H7 (cell line): ENCODE measurements at places on chromosomes 6 and 20.

- DNase-seq: no peak
Observed at GRCh38 chr6:47631797-47632196, 66.6 kb upstream of the ADGRF4 start.

DNA sequence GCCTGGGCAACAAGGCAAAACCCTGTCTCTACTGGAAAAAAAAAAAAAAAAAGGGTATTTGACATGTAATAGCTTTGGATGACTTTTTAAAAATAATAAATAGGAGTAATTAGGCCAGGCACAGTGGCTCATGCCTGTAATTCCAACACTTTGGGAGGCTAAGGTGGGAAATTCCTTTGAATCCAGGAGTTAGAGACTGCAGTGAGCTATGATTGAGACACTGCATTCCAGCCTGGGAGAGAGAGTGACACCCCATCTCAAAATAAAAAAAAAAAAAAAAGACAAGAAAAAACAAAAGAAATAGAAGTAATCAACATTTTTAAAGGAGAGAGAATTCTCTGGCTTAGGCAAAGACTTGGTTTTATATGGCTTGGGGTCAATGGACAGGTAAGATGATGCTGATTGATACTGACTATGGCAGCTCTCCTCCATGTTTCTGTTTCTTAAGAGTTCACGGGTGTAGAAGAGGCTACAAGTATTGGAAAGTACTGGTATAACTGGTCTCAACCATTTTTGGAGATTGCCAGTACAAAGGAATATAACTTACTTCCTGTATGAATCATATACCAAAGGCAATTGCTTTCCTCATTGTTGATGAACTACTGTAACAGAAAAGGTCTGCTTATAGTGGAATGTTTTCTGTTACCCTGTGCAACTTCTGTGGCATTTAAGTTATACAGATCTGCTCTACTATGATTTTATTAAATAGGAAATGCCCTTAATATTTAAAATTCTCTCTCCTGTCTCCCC, 10.1 kb downstream of the MAP3K5 start:
- no peak for DNase-seq

GRCh38 chr6:157424491-157425020, 43.6 kb downstream of the ZDHHC14 start:
- DNase-seq: peak; percentile 32

GRCh38 chr6:54618572-54618971, 228.0 kb upstream of the FAM83B start:
- no peak for DNase-seq

DNA sequence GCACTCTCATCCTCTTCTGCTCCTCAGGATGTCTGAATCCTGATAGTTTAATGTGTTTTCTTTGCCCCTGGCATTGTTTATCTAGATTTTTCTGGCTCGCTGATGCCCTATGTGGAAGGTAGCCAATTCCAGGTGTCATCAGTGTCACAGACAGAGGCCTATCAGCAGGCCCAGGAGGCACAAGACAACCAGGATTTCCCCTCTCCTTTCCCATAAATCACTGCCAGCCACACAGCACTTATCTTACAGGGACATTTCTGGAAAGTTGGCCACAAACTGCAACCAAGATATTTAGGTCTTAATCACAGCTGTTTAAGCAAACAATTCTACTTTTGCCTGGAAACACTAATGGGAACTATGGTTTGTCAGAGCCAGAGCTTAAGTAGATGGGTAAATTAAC, 28.1 kb downstream of the ADGRF5 start:
- DNase-seq: no peak

- no peak for DNase-seq
Observed at GRCh38 chr20:64058536-64058935, 4.5 kb upstream of the TCEA2 start.

- DNase-seq: peak; percentile 63
Observed at GRCh38 chr20:15654208-15654649, 919.0 kb downstream of the KIF16B start.

GRCh38 chr6:30327232-30327746, 562 bp downstream of the TRIM39 start:
- no peak for DNase-seq

DNA sequence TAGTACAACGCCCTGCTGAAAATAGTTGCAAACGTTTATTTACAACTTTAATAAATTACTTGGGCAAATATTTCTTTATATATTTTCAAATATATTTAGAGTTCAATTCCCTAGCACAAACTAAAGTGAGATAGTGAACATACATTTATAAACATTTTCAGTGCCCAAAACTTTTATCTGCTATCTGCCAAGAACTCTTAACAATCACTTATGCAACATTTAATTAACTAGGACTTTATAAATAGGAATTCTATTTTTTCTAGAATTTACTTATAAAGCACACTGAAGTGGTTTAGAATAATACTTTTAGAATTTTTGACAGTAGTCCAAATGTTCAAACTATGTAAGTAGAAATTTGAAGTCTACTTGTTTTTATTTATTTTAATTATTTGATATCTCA, 452.6 kb upstream of the RGS17 start:
- DNase-seq: no peak

- DNase-seq: no peak
Observed at GRCh38 chr20:4350096-4350495, 334.7 kb upstream of the RNF24 start.

DNA sequence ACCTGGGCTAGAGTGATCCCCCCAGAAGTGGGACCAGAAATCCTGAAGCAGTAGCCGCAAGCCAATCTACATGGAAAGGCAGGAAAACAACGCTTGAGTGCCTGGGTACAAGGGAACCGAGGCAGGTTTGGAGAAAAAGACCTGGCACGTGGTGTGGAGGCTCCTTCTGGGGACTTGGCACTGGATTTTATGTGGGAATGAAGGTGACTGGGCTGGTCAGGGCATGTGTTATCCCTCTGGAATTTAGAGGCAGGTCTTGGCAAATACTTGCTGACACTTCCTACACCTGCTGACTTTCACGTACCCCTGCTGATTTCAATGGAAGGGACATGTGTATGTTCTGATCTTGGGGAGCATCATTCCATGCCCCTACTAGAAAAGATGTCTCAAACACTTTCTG, 25.0 kb upstream of the FAM217A start:
- no peak for DNase-seq

- no peak for DNase-seq
Observed at GRCh38 chr6:304833-305370, 12.6 kb downstream of the DUSP22 start.

- DNase-seq: no peak
Observed at GRCh38 chr6:111765763-111766162, 107.5 kb downstream of the FYN start.

DNA sequence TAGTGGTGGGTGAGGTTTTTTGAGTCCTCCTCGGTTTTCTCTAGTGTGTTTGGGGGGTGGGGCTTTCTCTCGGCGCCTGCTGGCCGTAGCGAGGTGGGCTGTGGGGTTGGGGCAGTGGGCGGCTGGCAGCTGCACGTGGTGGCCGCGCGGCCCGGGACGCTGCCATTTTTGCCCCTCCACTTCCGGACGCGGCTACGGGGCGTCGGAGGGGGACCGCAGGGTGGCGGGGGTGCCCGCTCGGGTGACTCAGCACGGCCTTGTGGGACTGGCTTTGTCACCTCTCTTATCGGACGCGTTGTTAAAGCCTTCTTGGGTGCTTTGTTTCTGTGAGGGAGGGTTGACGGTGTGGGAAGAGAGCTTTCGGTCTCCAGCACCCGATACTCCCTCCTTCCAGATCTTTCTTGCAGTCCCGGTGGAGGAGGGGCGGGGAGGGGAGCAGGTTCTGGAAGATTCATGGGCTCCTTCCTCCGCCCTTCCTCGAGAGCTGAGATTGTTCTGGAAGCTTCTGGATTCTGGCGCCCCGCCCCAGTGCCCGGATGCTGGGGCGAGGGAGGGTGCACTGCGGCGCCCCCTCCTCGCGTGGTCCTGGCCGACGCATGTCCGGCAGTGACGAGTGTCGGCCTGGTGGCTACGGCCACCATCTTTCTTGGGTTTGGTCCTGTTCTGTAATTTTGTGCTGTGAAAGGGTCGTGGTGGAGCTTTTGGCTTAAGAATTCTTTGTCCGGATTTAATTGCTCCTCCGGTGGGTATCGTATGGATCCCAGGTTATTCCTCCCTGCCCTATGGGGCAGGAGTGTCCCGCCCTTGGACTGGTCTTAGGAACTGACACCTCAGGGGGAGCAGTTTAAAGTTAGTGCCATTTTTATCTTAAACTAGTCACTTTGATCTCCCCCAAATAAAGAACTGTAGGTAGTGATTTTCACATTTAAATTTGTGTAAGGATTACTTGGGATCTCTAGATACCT, 719 bp downstream of the HSP90AB1 start:
- peak; percentile 74 for DNase-seq

DNA sequence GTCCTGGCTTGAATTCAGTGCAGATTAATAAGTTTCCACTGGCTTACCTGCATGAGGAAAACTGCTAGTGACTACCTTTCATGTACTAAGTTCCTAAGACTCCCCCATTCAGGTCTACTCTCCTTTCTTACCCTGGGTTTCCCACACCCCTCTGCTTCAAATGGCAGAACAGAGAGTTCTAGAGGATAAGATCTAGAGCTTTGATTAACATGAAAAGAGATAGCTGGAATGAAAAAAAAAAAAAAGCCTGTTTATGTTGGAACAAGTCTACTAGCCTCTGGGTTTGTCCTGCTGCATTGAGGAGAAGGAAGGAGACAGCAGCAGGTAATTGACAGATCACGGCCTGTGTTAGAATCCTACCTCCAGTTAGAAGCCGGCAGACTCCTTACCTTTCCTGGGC, 201.4 kb upstream of the SOX4 start:
- no peak for DNase-seq

DNA sequence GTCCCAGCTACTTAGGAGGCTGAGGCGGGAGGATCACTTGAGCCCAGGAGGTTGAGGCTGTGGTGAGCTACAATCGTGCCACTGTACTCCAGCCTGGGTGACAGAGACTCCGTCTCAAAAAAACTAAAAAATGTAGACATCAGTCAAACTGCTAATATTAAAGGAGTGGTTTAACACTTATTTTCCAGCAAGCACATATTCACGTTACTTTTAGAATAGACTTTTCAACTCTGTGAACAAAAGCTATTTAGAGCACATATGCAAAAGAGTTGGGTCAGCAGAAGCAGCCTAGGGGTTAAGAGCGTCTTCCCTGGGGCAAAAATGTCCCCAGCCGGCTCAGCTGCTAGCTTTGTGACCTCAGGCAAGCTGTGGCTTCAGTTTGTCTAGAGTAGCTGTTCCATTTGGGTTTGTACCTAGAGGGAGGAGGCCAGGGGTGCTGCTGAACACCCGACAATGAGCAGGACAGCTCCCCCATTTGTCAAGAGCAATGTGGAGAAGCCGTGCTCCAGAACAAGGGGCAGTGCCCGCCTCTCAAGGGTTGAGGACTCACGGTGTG, 62.5 kb upstream of the PTGIS start:
- no peak for DNase-seq

DNA sequence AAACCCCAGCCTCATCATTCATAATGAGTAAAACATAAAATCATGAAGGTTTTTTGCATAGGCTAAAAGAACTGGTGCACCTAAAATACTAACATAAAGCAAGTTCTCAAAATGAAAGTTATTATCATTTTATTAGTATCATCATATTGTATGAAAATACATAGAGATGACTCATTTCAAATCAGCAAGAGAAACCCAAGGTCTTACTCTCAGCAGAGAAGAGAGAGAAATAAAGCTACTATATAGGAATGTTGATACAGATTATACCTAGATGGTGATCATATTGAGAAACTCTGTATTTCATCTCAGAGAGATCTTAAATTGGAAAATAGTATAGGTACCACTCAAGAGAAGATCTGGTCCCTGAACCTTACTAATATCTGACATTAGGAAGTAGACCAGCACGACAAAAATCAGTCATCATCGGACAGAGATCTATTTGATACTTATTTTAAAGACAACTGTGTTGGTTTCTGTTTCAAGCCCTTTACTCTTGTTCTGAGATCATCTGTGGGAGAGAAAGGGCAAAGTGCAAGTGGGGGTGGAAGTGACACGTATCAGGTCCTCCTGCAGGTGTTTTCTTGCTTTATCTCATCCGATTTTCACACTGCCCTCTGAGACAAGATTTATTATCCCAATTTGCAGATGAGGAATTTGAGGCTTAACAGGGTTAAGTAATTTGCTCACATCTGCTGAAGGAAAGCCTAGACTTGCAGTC, 532.3 kb downstream of the MAFB start:
- no peak for DNase-seq

GRCh38 chr6:90264561-90264960, 32.1 kb downstream of the BACH2 start:
- DNase-seq: no peak

DNA sequence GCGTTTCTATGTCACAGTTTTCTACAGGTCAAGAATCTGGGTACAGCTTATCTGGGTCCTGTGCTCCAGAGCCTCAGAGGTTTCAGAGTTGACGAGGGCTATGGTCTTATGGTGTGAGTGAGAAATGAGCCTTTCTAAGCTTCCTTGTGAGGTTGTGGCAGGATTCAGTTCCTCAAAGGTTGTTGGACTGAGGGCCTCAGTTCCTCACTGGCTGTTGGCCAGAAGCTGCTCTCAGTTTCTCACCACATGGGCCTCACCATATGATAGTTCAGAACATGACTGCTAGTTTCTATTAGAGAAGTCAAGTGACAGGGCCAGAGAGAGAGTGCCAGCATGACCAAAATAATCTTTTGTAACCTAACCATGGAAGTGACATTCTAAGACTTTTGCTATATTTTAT, 96.1 kb downstream of the NUS1 start:
- no peak for DNase-seq

DNA sequence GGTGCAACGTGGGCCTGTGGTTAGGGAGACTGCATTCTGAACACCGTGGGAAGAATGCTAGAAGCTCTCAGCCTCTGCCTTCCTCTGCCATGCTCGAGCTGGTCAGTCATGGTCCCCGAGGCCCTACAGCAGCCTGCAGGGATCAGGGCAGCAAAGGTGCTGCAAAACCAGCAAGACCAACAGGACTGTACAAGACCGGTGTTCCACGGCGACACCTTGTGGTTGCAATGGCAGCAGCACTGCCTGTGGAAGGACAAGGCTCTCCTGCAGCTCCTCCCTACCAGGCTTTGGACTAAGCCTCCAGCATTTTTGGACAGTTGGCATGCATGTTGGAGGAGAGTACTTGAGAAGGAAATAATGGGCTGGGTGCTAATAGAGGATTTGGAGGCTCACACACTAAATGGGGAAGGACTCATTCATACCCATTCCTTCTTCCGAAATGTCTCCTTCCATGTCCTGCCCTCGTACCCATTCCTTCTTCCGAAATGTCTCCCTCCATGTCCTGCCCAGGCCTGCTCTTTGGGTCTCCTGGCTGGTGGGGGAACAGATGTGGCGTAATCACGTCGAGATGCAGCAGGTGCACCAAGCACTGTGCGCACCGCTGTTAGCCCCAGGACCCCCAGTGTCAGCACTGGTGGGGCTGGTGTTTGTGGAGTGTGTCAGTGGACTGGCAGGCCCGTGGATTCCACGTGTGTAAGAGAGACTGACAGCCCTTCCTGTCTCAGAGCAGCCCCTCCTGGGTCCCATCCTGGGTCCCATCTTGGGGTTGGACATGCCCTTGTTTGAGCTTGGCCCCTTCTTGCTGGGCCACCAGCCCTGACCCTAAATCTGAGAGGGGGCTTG, 18.6 kb upstream of the MYT1 start:
- peak; percentile 64 for DNase-seq

- DNase-seq: no peak
Observed at GRCh38 chr6:111939902-111940301, 66.7 kb upstream of the FYN start.
